ENCODE measurements at places on chromosomes 4 and X. TPM values are rescaled to one million over a fixed set of nuclear protein-coding genes. Genes with fewer than 3 reads are reported as not detected.
A peak's percentile ranks its signal among the peaks of the same experiment; 100 is the strongest.

The MEPE gene
- polyA plus RNA-seq, result not detected

The ANOS1 gene
- polyA plus RNA-seq, result 8.3 TPM

The PRR32 gene
- polyA plus RNA-seq, result not detected

The PF4V1 gene
- polyA plus RNA-seq, result 0.57 TPM

- DNase-seq, result no peak
Measured at GRCh38 chr4:160495356-160495755, 1392.5 kb downstream of the RAPGEF2 start.

DNA sequence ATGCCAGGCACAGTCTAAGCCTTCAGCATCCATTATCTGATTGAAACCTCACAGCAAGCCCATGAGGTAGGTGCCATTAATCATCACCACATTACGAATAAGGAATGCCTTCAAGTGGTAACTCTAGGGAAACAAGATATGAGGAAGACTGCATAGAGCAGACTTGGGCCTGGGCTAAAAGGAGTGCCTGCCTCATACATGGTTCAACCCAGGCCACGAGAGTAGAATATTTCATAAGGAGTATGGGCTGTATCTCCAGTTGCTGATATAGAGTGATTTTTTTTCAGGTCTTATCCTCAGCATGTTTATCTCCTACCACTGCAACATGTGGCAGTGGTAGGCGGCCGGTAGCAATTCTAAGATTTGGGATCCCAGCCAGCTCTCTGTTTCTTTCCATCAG lies 51.7 kb downstream of the ATP11C start:
- peak; percentile 2 for DNase-seq

DNA sequence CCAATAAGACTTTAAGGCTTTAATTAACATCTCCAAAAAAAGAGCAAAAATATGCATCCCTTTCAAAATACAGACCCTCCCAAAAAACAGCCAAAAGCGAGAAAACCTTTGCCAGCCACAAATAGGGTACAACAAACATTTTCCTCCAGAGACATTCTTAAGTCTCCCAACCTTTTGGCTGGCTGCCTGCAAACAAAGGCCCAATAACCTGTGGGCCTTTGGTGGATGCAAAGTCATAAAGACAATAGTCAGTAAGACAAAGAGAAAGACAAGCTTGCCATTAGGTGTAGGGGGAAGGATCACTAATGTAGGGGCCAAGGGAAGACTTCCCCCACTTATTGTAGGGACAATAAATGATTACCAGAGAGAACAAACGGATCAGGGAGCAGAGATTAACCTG lies 215.5 kb upstream of the ZFP42 start:
- DNase-seq, result no peak

DNA sequence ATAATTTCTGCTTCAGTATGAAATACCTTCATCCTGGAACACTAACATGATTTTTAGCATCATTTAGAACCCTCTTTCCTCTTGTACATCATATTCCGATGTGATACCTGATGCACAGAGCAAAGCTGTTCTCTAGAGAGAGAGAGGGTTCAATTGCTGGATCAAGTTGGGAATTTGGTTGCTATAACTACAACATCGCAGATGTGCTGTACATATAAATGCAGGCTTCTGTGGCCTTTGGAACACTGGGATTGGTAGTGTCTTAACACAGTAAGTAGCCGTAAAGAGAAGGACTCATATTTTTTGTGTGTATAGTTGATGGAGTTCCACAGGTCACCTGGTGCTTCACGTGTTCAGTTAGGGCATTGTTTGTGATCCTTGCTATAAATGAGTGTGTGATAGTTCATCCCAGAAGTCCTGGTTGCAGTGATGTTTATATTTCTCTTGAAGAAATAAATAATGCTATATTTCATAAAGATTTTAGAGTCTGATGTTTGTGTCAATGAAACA lies 119.2 kb downstream of the RAPGEF2 start:
- no peak for DNase-seq

- no peak for DNase-seq
Measured at GRCh38 chr4:159150396-159150795, 47.5 kb downstream of the RAPGEF2 start.

The GPR143 gene
- 14.5 TPM for polyA plus RNA-seq

- DNase-seq, result no peak
Measured at GRCh38 chrX:100368167-100368566, 41.9 kb downstream of the PCDH19 start.

GRCh38 chrX:19790829-19791228 lies 96.6 kb downstream of the SH3KBP1 start:
- no peak for DNase-seq

DNA sequence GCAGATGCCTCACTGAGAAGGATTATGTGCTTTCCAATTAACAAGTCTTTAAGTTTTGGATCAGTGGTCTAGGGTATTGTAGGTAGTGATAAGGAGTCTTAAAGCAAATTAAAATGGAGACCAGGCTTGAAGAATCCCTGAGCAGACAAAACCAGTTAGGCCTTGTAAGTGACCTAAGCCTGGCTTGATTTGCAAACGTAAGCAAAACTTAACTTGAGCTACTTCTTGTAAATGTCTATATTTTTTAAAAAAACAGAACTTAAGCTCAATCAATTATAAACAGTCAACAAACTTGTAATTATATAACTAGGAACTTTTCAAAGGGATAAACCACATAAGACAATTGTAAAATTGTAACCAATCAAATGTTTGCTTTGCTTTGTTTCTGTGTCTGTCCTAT lies 72.7 kb upstream of the NALF2 start:
- no peak for DNase-seq

The SMIM31 gene
- polyA plus RNA-seq, result 0.21 TPM

DNA sequence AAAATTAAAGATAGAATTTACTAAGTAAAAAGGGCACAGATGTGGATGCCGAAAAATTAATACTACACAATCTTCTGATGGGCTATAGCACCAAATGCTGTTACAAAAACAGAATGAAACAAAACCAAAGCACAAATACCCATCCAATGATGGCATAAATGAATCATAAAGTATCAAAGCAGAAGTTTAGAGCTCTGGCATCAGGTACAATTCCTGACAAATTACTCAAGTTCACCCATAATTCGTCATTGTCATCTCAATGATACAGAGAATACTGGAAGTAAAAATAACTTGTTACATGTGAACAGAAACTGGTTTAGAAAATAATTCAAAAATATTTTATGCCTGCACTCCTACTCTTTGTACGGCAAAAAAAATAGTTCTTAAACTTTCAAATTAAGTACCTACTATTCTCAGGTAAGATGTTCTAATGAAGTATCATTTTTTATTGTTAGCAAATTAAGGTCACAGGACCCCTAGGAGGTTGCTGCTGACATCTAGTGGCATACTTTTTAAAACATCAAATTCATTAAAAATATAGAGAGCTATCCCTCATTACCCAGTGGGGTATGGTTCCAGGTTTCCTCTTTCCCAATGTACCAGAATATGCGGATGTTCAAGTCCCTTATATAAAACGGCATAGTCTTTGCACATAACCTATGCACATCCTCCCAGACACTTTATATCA lies 126.1 kb downstream of the INPP4B start:
- no peak for DNase-seq

DNA sequence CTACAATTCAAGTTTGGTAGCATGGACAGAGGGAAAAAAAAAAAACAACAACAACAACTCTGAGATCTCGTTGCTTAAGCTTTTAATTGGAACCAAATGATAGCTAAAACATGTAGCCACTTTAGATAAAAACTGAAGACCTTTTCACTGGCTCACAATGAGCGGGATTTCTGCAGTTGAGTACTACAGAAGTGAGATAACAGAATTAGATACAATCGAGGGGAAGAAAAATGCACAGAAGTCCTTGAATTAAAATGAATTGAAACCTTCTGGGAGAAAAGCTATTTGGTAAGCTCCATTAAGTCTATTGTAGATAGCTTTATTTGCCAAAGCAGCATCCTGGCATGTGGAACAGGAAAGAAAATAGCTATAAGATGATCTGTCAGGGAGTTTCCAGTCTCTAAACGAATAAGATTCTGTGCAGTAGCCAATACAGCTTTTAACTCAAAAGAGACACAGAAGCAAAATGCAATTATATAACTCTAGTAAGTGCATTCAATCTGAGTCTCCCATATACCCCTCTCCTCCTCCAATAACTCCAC lies 248.5 kb downstream of the ENOX2 start:
- DNase-seq, result no peak

The HTN1 gene
- not detected for polyA plus RNA-seq

DNA sequence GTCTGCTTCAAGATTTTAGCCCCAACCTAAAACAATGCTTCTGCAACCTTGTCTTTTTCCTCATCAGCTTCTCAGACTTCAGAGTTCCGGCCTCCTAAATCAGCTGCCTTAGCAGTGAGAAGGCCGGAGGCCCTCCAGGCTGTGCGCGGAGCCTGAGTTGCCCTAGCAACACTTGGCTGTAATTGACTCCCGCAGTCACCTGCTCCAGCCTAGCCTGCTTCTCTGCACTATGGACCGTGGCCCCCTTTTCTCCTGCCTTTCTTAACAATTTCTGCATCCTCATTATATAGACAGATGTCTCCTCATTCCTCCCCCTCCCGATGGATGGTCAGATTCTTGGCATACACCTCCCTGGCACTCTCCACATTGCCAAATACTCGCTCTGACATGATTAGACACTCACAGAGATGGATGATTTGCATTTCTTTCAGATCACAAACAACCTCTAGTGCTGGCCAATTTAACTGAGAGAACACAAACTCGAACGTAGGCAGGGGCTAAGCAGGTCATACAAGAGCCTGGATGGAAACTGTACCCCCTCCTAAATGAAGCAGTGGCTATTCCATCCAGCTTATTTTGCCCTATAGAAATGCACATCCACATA lies 9.5 kb upstream of the HUWE1 start:
- DNase-seq, result no peak

DNA sequence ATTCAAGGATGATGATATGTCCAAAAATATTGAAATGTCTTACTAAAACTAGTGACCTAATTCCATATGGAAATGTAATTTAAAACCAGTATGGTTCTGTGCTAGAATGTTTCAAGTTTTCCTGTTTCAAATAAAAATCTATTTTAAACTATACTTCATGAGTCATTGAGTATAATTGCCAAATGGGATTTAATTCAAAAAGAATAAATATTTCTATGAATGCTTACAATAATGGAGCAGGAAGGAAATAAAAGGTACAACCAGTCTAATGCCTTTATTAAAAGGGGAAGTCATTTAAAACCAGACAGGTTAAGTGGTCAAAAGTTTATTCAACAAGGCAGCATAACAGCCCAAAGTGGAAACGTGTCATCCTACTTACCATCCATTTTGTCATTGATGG lies 2347.1 kb downstream of the PCDH7 start:
- DNase-seq, result no peak

The H2BW2 gene
- 0.91 TPM for polyA plus RNA-seq

The RHOXF2 gene
- 0.18 TPM for polyA plus RNA-seq

DNA sequence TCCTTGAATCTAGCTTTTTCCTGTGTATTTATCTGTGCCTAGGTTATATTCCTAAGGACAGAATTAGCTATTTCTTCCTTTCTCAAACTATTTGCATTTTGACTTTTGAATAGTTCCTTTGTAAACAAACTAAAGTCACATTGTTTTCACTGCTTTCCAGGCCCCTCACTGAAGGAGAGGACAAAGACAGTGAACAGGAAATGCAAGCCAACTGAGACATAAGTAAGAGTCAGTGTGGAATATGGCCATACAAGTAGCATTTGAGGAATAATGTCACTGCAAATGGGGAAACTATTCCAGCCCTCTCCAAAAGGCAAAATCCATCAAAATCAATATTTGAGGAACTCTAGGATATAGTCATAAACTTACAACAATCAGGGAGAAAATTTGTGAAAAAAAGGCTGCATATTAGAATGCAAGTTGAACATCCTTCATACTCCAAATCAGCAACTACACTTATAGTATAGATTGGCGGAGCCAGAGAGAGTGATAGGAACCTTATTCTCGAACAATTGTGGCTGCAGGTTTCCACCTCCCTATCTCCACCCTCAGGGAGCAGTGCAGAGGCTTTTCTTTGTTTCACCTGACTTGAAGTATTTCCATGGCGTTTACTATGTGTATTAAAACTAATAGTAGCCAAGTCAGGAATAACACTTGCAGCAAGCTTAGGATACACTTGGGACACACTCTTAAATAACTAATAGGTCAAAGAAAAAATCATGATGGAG lies 1110.4 kb upstream of the ADGRL3 start:
- no peak for DNase-seq

DNA sequence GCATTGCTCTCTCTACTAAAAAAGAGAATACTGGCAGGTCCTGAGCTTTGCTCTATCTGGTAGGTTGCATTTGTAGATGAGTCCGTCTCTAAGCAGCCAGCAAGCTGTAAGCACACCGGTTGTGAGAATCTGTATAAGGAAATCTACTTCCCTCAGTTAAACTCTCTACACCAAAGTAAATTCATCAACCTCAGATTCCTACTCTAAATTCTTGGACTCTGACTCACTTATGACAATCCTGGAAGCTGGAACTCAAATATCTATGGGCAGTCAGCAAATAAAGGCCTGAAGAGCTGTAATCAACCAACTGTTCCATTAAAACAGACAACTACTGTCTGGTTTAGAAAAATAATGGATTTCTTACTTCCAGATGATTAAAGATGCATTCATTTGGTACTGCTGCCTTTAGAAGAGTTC lies 37.9 kb downstream of the FAT1 start:
- no peak for DNase-seq

The IL13RA1 gene
- 54.5 TPM for polyA plus RNA-seq

- peak; percentile 7 for DNase-seq
Measured at GRCh38 chr4:27861381-27861787, 1000.7 kb downstream of the STIM2 start.

The ACOX3 gene
- 17.3 TPM for polyA plus RNA-seq

The RADX gene
- polyA plus RNA-seq, result 3.2 TPM

The FDCSP gene
- 0.81 TPM for polyA plus RNA-seq

- DNase-seq, result no peak
Measured at GRCh38 chr4:2923141-2923551, 40.1 kb downstream of the NOP14 start.

DNA sequence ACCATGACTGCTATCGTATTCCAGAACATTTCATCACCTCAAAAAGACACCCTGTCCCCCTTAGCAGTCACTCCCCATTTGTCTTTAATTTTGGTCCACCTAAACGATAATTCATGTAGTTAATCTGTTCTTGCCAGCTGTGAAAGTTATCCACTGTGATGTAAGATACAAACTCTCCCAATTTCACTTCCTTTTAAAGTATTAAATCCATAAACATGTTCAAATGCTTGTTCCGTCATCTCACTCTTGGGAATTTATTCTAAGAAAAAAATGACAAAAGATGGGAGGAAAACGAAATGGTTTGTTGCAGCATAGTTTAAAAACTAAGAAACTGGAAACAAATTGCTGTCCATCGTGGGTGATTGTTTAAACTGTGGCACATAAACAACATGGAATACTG lies 53.7 kb upstream of the IRF2 start:
- no peak for DNase-seq

GRCh38 chrX:40444798-40445496 lies 135.8 kb upstream of the ATP6AP2 start:
- DNase-seq, result no peak

- no peak for DNase-seq
Measured at GRCh38 chr4:145635630-145636029, 16.4 kb downstream of the MMAA start.

The BEX2 gene
- polyA plus RNA-seq, result 73.1 TPM

The DUSP9 gene
- polyA plus RNA-seq, result 46.8 TPM

The HERC5 gene
- polyA plus RNA-seq, result 6.0 TPM
